ENCODE measurements at places on chromosomes 11 and 22.

- no peak for DNase-seq
Observed at GRCh38 chr11:86692317-86692716, 19.9 kb upstream of the ME3 start.

DNA sequence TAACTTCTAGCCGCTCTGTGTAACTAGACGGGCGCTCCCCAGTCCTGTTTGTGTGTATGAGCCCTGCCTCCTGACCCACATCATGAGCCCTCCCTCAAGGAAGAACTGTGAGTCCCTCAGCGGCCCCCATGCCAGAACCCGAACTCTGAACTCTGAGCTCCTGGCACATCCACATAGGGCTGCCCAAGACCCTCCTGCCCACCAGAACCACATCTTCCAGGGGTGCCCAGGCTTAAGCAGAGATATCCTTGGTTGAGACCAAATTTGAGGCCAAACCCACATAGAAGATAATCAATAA lies 3.0 kb downstream of the TRIM29 start:
- no peak for DNase-seq

- no peak for DNase-seq
Observed at GRCh38 chr11:72598906-72599305, 75.3 kb downstream of the PDE2A start.

GRCh38 chr11:1784761-1785650 lies 21.3 kb upstream of the CTSD start:
- DNase-seq = no peak

GRCh38 chr22:26161746-26162145 lies 7.5 kb upstream of the SEZ6L start:
- no peak for DNase-seq

- no peak for DNase-seq
Observed at GRCh38 chr11:94536386-94536785, 7.3 kb upstream of the FUT4 start.

- no peak for DNase-seq
Observed at GRCh38 chr11:69969890-69970784, 108.0 kb upstream of the ANO1 start.

Measured in D341Med (cell line).